ENCODE measurements at places on chromosomes 7 and 10.

GRCh38 chr10:24642921-24643678 is 80.6 kb downstream of the ARHGAP21 start:
- DNase-seq: no peak

GRCh38 chr7:139972029-139972428 is 90.7 kb downstream of the PARP12 start:
- no peak for DNase-seq

GRCh38 chr7:69825113-69825972 is 227.1 kb downstream of the AUTS2 start:
- DNase-seq: no peak

DNA sequence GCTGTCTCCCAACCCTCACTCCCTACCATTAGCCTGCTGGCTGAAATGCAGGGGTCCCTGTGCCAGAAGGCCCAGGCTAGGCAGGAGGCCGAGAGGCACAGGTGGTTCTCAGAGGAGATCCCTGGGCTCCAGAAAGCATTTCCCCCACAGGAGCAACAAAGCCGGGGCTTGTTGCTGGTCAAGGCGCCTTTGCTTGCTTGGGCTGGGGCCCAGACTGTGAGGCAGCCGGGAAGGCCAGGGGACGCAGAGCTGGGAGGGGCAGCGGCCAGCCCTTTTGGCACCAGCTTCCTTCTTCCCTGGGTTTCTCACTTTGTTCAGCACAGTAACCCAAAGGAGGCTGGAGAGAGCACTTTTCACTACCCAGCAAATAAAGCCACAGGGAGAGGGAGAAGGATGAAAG is 48.6 kb downstream of the FBXW4 start:
- DNase-seq: no peak

DNA sequence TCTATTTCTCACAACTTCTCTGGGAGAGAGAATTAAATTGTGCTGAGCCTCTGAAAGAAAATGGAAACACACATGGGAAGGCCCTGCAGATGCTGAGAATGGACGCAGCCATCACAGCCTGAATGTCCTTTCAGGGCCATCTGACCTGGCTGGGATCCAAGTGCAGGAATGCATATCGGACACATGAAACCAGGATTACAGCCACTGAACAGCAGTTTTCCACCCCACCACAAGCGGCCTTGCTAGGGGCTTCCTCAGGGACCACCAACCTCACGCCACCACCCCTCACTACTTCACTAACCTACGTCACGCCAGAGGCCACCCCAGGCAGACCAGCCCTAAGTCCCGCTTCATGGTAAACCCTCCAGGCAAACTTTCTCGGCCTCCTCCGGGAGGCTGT is 103.3 kb downstream of the DIP2C start:
- DNase-seq: no peak

All from activated naive CD8-positive, alpha-beta T cell treated with anti-CD3 and anti-CD28 coated beads, Interleukin-2, amount 50 U/mL, for 24 hours (primary cell).